Tibial nerve (tissue), 4 donors: ENCODE measurements at places on chromosomes 4 and X. TPM values are rescaled to one million over a fixed set of nuclear protein-coding genes. Genes with fewer than 3 reads are reported as not detected.

The XAGE1B gene
- total RNA-seq: not detected

- peaks cover 25% of the 10 kb centered on the region for H3K4me1 ChIP-seq
- H3K4me3 ChIP-seq: no peak overlapping the region
- H3K36me3 ChIP-seq: no peaks in the 10 kb centered on the region
- H3K27me3 ChIP-seq: no peaks in the 10 kb centered on the region
- H3K27ac ChIP-seq: no peak overlapping the region
Observed at GRCh38 chr4:3404546-3404945, 37.2 kb upstream of the HGFAC start.

- no peaks in the 10 kb centered on the region for H3K36me3 ChIP-seq
- DNase-seq: no peak
- H3K27ac ChIP-seq: no peak overlapping the region
- no peaks in the 10 kb centered on the region for H3K27me3 ChIP-seq
- no peaks in the 10 kb centered on the region for H3K4me1 ChIP-seq
Observed at GRCh38 chr4:89803915-89804314, 33.0 kb downstream of the SNCA start.

GRCh38 chr4:175787948-175788347 lies 24.1 kb downstream of the GPM6A start:
- H3K27me3 ChIP-seq: no peaks in the 10 kb centered on the region
- no peak overlapping the region for H3K27ac ChIP-seq
- no peak overlapping the region for H3K4me3 ChIP-seq
- no peaks in the 10 kb centered on the region for H3K36me3 ChIP-seq

DNA sequence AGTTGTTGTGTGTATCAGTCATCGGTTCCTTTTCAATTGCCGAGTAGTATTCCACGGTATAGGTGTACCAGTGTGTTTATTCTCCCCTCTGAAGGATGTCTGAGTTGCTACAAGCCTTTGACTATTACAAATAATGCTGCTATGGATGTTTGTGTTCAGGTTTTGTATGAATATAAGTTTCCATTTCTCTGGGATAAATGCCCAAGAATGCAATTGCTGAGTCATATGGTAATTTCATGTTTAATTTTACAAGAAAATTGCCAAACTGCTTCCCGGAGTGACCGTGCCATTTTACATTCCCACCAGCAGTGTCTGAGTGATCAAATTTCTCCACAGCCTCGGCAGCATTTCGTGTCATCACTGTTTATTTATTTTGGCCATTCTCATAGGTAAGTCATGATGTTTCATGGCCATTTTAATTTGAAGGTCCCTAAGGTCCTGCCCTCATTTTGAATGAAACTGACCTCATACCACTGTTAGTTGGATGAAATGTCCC lies 73.9 kb downstream of the IRF2 start:
- no peak overlapping the region for H3K4me3 ChIP-seq
- H3K27ac ChIP-seq: no peak overlapping the region
- no peaks in the 10 kb centered on the region for H3K36me3 ChIP-seq
- no peaks in the 10 kb centered on the region for H3K27me3 ChIP-seq
- peaks cover 64% of the 10 kb centered on the region for H3K4me1 ChIP-seq

DNA sequence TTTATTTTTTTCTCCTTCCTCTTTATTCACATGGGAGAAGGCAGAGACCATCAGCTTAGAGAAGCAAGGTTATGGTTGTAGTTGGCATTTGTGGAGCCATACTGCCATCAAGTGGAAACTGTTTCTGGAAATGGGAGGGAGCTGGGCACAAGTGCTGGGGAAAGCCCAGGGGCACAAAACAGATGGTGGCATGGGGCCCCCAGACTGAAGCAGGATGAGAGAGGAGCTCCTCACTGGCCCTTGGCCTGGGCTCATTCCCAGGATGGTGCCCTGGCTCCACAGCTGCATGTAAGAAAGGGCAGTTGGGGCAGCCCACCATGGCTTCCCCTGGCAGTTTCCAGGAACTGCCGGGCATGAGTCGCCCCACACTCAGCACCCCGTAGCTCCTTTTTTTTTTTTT lies 59.2 kb downstream of the NBDY start:
- H3K36me3 ChIP-seq: no peaks in the 10 kb centered on the region
- DNase-seq: no peak
- peaks cover 19% of the 10 kb centered on the region for H3K4me1 ChIP-seq
- no peaks in the 10 kb centered on the region for H3K27me3 ChIP-seq
- peak overlapping the region; percentile 66 for H3K27ac ChIP-seq

DNA sequence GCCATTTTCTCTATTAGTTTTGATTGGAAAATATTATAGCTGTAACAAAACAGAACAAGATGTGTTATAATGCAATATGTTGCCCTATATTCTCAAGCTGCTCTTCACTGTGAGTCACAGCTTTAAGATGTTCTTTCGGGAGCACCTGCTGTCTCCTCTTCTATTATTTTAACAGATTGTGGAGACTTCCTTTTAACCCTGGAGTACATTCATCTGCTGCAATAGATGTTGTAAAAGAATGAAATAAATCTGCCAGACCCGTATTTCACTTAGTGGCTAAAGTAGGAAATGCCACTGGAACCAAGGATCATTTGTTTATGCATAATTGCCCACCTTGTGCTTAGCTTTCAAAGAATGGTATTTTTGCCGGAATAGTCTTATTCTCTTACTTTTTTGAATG lies 11.1 kb downstream of the LSM6 start:
- no peak for DNase-seq
- H3K27me3 ChIP-seq: no peaks in the 10 kb centered on the region
- no peak overlapping the region for H3K27ac ChIP-seq

DNA sequence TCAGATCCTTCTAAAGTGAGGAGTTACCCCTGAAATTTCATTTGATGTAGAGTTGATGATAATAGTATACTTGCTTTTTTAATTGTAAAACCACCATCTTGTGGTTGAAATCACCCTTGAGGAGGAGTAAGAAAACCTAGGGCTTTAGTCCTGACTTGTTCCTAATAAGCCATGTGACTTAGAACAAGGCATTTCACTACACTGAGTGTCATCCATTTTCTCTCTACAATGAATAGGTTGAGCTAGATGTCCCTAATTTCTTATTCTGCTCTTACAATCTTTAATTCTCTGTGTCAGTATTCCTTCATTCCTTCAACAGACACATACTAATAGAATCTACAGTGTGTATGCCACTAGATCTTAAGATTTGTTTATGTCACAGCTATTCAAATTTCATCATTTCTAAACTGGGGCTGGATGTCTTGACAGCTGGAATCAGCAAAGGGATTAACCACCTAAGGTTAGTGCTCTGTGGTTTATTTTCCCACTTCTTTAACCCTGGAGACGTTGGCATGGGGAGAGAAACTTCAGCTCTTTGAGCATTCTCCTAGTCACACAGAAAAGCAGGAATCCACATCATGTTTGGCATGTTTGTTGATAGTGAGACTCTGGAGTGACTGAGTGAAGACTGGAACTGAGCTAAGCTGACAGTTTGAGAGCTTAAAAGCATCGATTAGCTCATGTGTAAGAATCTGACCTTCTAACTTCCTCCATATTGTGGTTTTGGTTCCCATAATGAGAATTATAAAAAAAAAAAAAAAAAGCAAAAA lies 246.3 kb downstream of the NDST4 start:
- no peak overlapping the region for H3K27ac ChIP-seq
- no peak overlapping the region for H3K4me3 ChIP-seq
- no peaks in the 10 kb centered on the region for H3K36me3 ChIP-seq
- no peak for DNase-seq

The GAB3 gene
- 5.5 TPM for total RNA-seq

DNA sequence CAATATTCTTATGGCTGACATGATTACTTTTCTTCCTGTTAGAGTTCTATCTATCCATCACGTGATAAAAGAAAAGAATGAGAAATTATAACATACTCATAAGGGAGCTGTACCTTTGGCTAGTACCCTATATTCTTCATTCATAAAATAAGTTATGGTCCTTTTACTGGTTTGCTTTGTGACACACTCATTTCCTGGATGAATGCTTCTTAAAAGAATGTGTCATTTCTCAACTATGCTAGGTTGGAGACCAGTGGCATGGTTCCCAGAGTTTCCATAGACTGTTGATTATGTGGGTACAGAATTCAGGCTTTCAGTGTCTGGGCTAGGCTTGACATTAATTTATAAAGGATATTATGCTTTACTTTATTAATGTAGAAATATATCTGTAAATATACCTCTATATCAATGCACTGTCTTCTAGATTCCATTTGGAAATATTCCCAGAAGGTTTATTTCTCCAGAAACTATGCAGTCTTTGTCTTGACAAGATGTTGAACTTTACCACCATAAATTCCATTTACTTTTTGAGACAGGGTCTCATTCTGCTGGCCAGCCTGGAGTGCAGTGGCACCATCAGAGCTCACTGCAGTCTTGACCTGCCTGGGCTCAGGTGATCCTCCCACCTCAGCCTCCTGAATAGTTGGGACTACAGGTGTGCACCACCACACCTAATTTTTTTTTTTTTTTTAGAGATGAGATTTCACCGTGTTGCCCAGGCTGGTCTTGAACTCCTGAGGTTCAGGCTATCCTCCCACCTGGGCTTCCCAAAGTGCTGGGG lies 23.8 kb downstream of the NUDT6 start:
- H3K4me1 ChIP-seq: no peaks in the 10 kb centered on the region
- no peak overlapping the region for H3K27ac ChIP-seq
- H3K27me3 ChIP-seq: no peaks in the 10 kb centered on the region
- peaks cover 8% of the 10 kb centered on the region for H3K36me3 ChIP-seq
- H3K4me3 ChIP-seq: no peak overlapping the region

The SPP1 gene
- total RNA-seq: 91.0 TPM

The ADGRA3 gene
- total RNA-seq: 16.3 TPM

GRCh38 chrX:23699636-23700194 lies 32.4 kb downstream of the PRDX4 start:
- no peak overlapping the region for H3K4me3 ChIP-seq
- H3K27me3 ChIP-seq: no peaks in the 10 kb centered on the region
- DNase-seq: no peak

The SHROOM4 gene
- 14.1 TPM for total RNA-seq

DNA sequence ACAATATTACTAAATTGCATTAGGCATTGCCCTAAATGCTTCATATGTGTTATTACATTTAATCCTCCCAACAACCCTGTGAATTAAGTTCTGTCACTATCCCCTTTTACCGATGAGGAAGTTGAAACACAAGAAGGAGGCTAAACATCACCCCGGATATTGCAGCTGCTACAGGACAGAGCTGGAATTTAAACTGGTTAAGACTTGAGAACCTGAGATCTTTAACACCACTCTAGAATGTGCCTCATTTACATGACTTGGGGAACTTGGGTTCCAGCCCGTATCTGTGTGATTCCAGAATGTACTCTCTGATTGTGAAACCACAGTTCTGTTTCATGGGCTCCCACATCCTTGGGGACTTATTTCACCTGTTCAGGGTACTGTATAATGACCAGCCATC lies 165.1 kb upstream of the PPARGC1A start:
- H3K36me3 ChIP-seq: no peaks in the 10 kb centered on the region
- no peak for DNase-seq
- H3K27me3 ChIP-seq: peaks cover 4% of the 10 kb centered on the region
- no peaks in the 10 kb centered on the region for H3K4me1 ChIP-seq

DNA sequence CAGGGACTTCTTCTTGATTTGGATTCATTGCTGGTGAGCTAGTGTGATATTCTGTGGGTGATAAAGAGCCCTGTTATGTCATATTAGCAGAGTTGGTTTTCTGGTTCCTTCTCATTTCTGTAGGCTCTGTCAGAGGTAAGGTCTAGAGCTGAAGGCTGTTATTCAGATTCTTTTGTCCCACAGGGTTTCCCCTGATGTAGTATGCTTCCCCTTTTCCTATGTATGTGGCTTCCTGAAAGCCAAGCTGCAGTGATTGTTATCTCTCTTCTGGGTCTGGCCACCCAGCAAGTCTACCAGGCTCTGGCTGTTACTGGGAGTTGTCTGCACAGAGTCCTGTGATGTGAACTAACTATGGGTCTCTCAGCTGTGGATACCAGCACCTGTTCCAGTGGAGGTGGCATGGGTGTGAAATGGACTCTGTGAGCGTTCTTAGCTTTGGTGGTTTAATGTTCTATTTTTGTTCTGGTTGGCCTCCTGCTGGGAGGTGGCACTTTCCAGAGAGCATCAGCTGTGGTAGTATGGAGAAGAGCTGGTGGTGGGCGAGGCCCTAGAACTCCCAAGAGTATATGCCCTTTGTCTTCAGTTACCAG lies 373.7 kb downstream of the AR start:
- H3K36me3 ChIP-seq: no peaks in the 10 kb centered on the region
- H3K4me1 ChIP-seq: no peaks in the 10 kb centered on the region
- H3K27me3 ChIP-seq: no peaks in the 10 kb centered on the region
- no peak for DNase-seq

The TMEM31 gene
- not detected for total RNA-seq

GRCh38 chr4:23855912-23856605 lies 33.8 kb downstream of the PPARGC1A start:
- no peaks in the 10 kb centered on the region for H3K4me1 ChIP-seq
- H3K36me3 ChIP-seq: no peaks in the 10 kb centered on the region
- DNase-seq: no peak
- H3K27ac ChIP-seq: no peak overlapping the region
- H3K4me3 ChIP-seq: no peak overlapping the region
- H3K27me3 ChIP-seq: no peaks in the 10 kb centered on the region

GRCh38 chrX:7045238-7045955 lies 102.1 kb upstream of the STS start:
- H3K36me3 ChIP-seq: no peaks in the 10 kb centered on the region
- no peaks in the 10 kb centered on the region for H3K27me3 ChIP-seq
- no peak overlapping the region for H3K27ac ChIP-seq
- no peak overlapping the region for H3K4me3 ChIP-seq
- no peak for DNase-seq

The FRG2 gene
- not detected for total RNA-seq

The BTC gene
- total RNA-seq: 0.30 TPM

The MAGEA10 gene
- not detected for total RNA-seq

GRCh38 chr4:44869222-44869882 lies 143.0 kb upstream of the GNPDA2 start:
- H3K36me3 ChIP-seq: no peaks in the 10 kb centered on the region
- H3K4me3 ChIP-seq: no peak overlapping the region
- no peaks in the 10 kb centered on the region for H3K27me3 ChIP-seq
- no peak overlapping the region for H3K27ac ChIP-seq

DNA sequence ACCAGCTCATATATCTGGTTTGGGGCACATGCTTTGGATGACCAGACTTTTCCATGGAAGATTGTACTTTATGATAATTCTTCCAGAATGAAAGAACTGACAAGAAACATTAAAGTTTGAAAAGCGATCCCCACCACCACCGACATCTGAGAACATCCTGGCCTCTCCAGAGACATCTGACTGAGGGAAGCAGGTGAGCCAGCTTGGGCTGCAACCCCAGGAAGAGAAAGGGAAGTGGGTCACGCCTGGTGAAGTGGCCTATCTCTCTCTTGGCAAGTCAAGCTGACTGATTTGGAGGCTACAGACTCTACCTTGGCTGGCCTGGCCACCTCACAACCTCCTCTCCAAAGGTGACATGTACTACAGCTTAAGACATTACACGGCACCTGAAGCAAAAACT lies 20.7 kb downstream of the PARM1 start:
- DNase-seq: no peak
- H3K27me3 ChIP-seq: no peaks in the 10 kb centered on the region
- no peaks in the 10 kb centered on the region for H3K4me1 ChIP-seq
- no peaks in the 10 kb centered on the region for H3K36me3 ChIP-seq
- H3K4me3 ChIP-seq: no peak overlapping the region
- H3K27ac ChIP-seq: no peak overlapping the region

- no peak overlapping the region for H3K4me3 ChIP-seq
- no peaks in the 10 kb centered on the region for H3K27me3 ChIP-seq
- no peak overlapping the region for H3K27ac ChIP-seq
- no peaks in the 10 kb centered on the region for H3K36me3 ChIP-seq
- DNase-seq: no peak
Observed at GRCh38 chr4:181161669-181162068, 1081.5 kb upstream of the TENM3 start.

The SERTM2 gene
- not detected for total RNA-seq
